ENCODE measurements at places on chromosomes 5 and 9.

- DNase-seq, result no peak
Observed at GRCh38 chr9:128621730-128622455, 34.8 kb downstream of the DYNC2I2 start.

GRCh38 chr5:124080256-124080655 lies 568.3 kb downstream of the CSNK1G3 start:
- DNase-seq, result no peak

DNA sequence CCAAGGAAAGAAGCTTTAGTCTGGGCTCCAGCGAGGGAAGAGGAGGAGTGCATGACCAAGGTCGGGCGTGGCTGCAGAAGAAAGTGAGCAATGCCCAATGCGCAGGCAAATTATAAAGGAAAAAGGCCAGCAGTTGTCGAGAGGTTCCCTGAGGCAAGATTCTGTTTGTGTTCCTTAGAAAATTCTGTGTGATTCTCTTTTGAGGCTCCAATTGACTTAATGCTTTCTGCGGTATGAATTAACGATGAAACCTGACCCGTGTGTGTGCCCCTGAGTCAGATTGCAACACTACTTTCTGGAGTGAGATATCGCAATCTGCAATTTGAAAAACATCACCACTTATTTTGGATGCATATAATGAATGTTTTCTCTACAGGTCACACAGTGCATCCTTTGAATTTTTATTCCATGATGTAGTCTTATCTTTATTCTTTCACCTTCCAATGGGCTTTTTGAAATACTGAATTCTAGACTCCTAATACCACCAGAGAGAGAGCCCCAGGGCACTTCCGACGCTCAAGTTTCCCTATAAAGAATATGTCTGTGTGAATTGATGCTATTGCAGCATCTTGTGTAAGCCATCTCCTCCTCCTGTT lies 117.9 kb upstream of the IL6ST start:
- no peak for DNase-seq

DNA sequence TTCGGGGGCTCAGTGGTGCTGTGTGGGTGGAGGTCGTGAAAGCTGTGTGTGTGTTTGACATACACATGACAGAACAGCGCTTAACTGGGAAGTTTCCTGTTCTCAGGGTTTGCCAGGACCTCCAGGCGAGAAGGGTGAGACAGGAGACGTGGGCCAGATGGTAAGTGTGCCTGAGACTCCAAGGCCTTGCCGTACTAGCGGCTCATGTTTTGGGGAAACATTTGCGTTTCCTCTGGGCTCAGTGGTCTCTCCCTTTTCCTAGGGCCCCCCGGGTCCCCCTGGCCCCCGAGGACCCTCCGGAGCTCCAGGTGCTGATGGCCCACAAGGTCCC lies 68.3 kb upstream of the FCN2 start:
- no peak for DNase-seq

GRCh38 chr9:116695438-116695837 lies 8.3 kb downstream of the TRIM32 start:
- DNase-seq, result no peak

DNA sequence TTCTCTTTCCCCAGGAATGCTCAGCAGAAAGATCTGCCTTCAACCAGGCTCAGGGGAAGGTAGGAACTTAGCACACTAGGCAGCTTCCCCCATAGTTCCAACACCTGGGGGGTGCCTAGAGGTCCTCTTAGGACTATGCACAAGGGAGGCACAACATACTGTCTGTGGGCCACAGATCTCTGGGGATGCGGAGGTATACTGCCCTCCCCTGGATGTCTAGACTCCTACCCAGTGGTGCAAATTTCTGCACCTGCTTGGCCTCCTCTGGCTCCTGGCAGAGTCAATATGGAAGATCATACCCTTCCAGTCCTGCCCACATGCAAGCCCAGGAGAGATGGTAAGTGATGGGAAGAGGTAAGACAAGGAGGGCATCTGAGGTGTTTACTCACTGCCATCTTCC lies 247.5 kb upstream of the DAPK1 start:
- no peak for DNase-seq

DNA sequence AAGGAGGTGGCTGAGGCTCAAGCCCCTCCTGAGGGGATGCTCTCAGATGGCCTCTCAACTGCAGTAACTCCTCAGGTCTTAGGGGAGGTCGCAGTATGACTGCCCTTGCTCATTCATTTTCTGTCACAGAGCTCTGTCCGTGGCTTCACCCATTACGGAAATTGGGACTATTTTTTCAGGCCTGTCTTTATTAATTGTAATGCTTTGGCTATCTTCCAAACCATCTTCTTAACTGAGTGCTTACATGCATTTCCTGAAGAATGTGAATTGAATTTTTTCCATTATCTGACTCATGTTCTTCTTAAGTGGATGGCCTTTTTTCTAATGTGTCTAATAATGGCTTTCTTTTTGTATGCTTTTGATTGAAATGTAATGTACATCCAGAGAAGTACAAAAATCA lies 36.4 kb upstream of the SV2C start:
- DNase-seq, result no peak

GRCh38 chr5:60943624-60944023 lies 1.2 kb downstream of the ERCC8 start:
- DNase-seq, result no peak

- no peak for DNase-seq
Observed at GRCh38 chr9:547314-547713, 294.2 kb upstream of the DMRT1 start.

- no peak for DNase-seq
Observed at GRCh38 chr9:12705738-12706391, 12.7 kb downstream of the TYRP1 start.

DNA sequence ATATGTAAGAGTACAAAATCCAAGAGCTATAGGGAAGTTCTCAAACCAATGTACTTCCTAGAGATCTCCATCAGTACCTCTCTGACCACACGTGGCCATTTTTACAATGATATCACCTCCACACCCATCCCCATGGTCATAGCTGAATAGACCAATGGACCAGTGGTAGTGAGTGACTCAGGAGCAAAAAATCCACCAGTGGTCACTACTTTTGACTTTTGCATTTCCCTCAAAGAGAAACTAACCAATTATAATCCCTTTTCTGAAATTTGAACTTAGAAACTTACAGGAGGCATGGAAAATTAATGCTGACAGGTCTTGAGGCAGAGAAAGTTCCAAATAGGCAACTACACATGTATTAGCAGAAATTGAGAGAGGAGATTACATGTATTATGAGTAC lies 238.4 kb downstream of the TRPM3 start:
- DNase-seq, result no peak

DNA sequence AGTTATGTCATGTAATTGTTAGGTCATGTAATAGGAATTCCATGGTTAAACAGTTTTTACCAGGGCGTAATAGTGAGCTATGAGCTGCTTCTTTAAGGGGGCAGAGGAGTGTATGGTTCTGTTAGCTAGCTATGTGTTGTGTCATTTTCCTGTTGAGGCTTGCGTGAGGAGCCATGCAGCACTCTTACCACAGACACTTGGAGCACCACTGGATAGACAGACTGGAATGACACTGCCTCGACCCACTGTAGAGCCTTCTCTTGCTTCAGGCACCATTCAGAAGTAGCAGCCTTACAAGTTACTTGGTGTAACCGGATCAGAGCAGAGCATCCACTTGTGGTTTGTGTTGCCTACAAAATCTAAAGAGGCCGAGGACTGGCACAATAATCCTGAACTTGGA lies 28.3 kb upstream of the STOM start:
- no peak for DNase-seq

DNA sequence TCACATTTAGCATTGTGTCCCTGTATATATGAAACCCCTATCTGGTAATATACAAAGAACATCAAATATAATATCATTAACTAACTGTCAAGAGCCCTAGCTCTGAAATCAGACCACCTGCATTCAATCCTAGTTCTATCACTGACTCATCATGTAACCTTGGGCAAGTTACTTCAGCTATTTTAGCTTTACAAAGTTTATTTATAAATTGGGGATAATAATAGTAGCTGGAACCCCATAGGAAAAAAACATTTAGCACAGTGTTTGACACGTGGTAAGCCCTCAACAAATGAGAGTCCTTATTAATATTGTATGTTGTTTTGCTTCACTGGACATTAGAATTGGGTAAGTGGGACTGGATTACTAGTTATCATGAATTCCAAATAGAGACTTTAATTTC lies 157.5 kb downstream of the EBF1 start:
- no peak for DNase-seq

DNA sequence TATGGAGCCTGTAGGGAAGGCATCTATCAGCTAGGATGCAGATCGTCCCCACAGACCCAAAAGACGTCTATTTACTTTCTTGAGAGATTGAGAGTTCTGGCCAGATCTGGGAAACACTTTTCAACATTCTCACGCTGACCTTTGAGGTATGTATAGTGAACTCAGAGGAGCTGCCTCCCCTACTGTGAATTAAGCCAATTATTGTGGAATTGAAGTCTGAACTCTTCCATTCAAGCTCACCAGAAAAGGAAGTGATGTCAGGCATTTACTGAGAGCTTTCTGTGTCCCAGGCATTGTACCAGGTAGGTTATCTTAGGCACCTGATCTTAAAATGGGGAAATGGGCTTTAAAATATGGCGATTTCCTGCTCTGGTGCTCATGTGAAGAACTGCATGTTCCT lies 136.5 kb downstream of the SV2C start:
- DNase-seq, result no peak

GRCh38 chr9:110364451-110364850 lies 26.8 kb upstream of the TXNDC8 start:
- DNase-seq, result no peak

DNA sequence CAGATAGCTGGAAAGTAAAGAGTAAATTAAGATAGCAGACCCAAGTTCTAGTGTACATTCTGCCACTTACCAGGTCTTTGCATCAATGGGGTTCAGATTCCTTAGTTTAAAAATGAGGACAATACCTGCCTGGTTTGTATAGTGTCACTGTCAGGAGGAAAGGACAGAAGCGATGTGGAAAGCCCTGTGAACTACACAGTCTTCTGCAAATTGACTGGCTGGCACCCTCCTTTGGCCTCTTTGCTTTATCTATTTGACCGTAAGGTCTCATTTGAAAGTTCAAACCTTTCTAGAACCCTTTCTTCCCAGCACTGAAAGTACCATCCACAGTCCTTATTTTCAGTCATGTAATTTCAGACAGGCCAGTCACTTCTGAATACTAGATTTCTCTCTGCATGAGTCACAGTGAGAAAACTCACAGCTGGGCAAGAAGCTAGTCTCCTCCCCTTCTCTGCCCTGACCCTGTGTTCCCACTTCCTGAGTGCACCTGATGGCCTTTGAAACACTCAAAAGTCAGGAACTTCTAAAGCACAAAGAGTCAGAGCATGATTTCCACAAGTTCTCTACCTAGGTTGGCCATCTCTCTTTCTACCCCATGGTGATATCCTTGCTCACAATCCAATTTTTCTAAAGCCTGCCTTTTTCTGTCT lies 91.3 kb upstream of the RASEF start:
- DNase-seq, result no peak

- DNase-seq, result no peak
Observed at GRCh38 chr5:164345173-164345849, 839.9 kb downstream of the MAT2B start.

DNA sequence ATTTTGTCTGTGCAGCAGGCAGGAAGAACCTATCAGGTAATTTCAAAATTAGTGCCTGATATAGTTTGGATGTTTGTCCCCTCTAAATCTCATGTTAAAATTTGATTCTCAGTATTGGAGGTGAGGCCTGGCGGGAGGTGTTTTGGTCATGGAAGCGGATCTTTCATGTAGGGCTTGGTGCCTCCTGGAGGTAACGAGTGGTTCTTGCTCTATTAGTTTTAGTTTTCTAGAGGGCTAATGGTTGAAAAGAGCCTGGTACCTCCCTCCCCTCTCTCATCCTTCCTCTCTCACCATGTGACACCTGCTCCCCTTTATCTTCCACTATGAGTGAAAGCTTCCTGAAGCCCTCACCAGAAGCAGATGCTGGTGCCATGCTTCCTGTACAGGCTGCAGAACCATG lies 106.3 kb downstream of the DRD1 start:
- no peak for DNase-seq

DNA sequence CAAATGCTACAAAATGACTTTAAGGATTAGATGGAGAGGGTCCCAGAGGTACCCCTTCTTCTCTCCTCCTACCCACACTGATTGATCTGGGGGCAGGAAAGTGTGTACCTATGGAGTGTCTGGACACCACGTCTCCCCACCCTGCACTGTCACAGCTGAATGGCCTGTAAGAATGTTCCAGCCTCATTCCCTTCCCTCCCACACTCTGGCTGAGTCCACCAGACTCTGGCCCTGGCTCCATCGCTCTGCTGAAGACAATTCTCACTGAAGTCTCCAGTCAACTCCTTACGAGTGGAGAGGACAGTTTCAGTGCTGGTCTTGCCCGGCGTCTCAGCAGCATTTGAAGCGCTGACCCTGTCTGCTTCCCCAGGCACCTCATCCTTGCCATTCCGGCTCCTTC lies 105.8 kb downstream of the TTLL11 start:
- no peak for DNase-seq

- no peak for DNase-seq
Observed at GRCh38 chr5:150623152-150623877, 17.1 kb upstream of the SYNPO start.
